ENCODE measurements at places on chromosomes 5 and 9.

GRCh38 chr9:15541872-15542271 is 11.0 kb upstream of the CCDC171 start:
- no peak for DNase-seq

- DNase-seq: no peak
Observed at GRCh38 chr5:155935723-155936122, 391.2 kb upstream of the SGCD start.

- no peak for DNase-seq
Observed at GRCh38 chr5:162360373-162360931, 292.9 kb downstream of the GABRG2 start.

DNA sequence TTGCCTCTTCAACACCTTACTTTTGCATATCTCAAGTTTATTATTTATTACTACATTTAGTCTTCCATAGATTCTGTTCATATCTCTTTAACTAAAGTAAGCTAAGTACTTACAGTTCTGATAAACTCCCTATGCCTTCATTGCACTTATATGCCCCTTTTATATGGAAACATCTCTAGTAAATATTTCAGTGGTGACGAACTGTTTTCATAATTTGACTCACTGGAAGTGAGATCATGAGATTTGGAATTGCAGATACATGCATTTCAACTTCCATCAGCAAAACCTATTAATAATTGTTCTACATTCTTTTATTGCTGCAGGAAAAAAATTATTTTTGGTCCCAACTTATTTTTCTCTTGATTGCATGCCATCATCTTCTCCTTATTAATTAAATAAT is 263.5 kb downstream of the CD180 start:
- DNase-seq: no peak

DNA sequence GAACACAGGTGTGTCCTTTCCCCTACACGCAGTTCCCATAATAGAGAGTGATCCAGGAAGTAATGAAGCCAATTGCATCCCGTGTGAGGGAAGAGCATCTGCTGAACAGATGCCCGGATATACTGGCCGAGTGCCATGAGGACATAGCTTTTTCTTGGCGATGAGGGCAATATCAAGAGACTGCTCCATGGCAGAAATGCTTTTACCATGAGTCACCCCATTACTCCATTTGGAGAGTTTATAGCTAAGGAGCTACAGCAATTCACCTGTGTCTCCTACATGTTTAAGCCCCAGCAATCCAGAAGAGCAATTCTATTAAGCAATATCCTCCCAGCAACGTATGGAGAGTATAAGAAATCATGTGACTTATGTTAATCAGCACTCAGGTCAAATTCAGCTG is 222.0 kb upstream of the KLF4 start:
- no peak for DNase-seq

- no peak for DNase-seq
Observed at GRCh38 chr5:32709750-32710549, 1.2 kb upstream of the NPR3 start.

GRCh38 chr5:126531543-126532120 is 63.4 kb downstream of the ALDH7A1 start:
- DNase-seq: no peak

GRCh38 chr9:79006546-79006945 is 565.2 kb upstream of the TLE4 start:
- DNase-seq: no peak

DNA sequence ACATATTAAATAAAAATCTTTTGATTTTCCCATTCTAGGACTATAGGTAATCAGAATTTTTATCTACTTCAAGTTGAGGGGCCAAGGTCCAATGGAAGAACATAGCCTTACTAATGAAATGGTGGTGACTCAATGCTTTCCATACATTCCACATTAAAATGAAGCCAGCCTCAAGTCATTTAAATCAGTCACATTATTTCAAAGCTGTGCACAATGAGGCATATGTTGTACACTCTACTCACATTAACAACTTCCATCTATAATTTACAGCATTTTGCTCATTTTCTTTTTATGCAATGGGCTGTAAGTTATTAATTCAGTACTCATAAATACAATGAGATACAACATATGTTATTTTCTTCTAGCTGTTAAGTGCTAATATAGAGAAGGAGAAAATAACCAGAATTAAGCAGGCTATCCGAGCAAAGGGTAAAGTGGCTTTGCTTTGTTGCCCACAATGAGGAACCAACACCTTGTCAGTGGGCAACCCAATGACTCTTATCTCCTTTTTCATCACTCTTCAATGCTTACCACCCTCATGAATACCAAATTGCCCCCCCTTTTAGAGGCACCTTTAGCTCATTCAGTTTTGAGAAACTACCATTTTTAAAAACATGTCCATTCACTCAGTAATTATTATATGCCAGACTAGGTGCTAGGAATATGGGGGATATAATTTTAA is 52.4 kb downstream of the TTLL11 start:
- no peak for DNase-seq

DNA sequence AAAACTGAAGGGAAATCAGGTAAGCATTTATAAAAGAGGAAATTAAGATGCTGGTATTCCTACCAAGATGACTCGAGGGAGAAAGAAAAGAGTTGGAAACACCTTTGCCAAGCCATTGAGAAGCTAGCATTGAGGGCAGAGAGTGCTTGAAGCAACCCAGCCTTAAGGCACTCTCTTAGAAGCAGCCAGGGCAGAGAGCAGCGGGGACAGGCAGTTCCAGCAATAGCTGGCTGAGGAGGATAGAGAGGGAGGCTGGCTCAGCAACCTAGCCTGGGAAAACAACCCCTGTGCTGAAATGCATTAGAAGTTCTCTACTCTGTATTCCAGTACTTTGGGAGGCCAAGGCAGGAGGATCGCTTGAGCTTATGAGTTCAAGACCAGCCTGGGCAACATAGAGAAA is 40.3 kb upstream of the HSPA9 start:
- no peak for DNase-seq

GRCh38 chr5:81230416-81230815 is 2.7 kb upstream of the CKMT2 start:
- DNase-seq: no peak

- DNase-seq: no peak
Observed at GRCh38 chr5:54881286-54882005, 103.9 kb downstream of the ESM1 start.

DNA sequence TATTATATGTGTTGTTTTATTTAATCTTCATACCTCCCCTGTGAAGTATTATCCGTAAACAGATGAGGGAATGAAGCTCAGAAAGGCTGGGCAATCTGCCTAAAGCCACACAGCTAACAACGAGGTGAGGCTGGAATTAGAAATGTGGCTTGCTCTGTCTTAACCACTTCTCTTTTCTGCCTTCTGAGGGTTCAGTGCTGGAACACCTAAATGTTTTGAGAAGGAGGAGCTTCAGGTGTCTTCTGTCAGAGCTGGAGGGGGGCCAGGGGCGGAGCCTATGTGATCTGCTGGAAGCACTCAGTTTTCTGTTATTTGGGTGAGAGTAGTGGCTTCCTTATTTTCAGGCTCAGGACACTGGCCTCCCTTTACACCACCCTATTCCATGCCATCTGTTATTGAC is 35.0 kb upstream of the ARAP3 start:
- no peak for DNase-seq

GRCh38 chr5:59361454-59361853 is 532.1 kb downstream of the PDE4D start:
- no peak for DNase-seq

DNA sequence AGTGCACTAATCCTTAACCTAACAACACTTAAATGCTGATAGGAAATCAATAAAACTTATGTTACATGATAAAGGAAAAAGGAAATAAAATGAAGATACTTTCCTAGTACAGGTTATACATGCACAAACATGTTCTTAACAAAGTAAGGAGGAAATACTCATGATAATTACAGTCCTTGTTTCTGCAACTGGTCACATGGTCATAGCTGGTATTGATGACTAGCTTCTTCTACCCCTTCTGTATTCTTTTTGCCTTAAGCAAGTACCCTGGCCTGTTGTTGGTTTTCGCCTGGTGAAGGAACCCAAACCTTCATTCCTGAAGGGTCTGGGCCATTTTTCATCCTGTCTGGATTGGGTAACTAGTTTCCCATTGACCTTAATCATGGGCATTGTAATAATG is 93.7 kb upstream of the FBN2 start:
- DNase-seq: no peak

- no peak for DNase-seq
Observed at GRCh38 chr5:121834021-121834420, 17.7 kb upstream of the FTMT start.

DNA sequence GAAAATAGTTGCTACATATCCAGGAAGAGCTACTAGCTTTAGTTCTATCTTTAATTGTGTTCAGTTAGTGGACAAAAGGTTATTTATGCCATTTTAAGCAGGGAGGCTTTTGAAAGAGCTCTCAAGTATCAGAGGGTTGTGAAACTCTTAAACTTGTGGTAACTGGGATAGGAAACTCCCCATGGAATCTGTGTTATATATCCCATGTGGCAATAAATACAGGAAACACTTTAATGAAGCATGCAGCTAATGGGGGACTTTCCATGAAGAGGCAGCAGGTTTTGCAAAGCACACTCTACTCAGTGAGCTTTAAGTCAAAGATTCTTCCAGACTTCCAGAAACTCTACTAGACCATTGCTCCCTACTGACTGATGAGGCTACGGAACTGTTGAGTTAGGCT is 805.0 kb upstream of the C9orf72 start:
- no peak for DNase-seq

GRCh38 chr9:107044872-107045271 is 181.9 kb downstream of the ZNF462 start:
- DNase-seq: no peak

DNA sequence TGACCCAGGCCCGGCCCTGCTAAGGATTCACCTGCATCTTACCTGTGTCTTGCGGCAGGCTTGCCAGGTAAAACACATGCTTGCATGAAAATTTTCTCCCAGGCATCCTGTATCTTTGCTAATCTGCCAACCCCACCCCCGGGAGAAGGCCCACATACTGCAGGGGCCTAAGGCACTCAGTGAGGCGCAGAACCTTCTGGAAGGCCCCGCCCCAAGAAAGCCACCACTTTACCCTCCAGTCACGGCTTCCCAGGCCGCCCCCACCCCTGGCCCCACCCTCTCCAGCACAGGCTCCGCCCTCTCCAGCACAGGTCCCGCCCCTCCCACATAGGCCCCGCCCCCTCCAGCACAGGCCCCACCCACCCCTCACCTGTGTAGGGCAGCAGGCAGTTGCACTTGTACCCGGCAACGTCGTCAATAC is 29.8 kb upstream of the SEC16A start:
- DNase-seq: no peak

DNA sequence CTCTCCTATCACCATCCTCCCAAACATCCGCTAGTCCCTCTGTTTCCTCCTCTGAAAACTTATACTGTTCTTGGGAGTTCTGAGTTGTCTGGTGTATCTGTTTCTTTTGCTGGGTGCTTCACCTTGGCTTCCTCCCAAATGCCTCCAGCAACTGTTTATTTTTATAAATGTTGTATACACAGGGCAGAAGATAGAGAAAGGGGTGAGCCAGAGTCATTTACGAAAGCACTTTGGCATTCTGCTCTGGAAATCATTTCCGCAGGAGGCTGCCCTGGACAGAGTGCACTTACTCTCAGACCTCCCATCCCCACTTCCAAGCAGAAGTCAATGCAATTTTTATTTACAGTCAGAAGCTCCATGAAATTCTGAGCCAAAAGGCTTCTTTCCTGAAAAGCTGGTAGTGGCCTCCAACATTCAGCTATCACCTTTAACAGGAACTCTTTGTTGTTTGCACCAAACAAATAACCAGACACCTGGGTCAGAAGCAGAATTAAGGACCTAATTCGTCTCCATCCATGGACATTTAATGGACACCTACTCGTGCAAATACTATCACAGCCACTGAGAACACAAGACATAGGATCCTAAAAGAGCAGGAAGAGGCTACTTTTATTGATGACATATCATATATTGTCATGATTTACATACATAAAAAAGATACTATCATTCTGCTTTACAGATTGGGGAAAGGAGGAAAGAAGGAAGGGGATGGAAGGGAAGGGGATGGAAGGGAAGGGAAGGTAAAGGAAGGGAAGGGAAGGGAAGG is 229.5 kb upstream of the PAPPA start:
- no peak for DNase-seq

GRCh38 chr9:89593727-89594427 is 10.9 kb upstream of the GADD45G start:
- no peak for DNase-seq

- DNase-seq: no peak
Observed at GRCh38 chr5:107952450-107952849, 281.7 kb upstream of the EFNA5 start.

GRCh38 chr9:2837915-2838314 is 6.0 kb downstream of the PUM3 start:
- no peak for DNase-seq

- DNase-seq: no peak
Observed at GRCh38 chr9:97572196-97572891, 60.8 kb downstream of the TSTD2 start.

- no peak for DNase-seq
Observed at GRCh38 chr5:67301285-67301903, 104.8 kb upstream of the CD180 start.

GRCh38 chr5:10276691-10277090 is 26.6 kb downstream of the CCT5 start:
- no peak for DNase-seq

DNA sequence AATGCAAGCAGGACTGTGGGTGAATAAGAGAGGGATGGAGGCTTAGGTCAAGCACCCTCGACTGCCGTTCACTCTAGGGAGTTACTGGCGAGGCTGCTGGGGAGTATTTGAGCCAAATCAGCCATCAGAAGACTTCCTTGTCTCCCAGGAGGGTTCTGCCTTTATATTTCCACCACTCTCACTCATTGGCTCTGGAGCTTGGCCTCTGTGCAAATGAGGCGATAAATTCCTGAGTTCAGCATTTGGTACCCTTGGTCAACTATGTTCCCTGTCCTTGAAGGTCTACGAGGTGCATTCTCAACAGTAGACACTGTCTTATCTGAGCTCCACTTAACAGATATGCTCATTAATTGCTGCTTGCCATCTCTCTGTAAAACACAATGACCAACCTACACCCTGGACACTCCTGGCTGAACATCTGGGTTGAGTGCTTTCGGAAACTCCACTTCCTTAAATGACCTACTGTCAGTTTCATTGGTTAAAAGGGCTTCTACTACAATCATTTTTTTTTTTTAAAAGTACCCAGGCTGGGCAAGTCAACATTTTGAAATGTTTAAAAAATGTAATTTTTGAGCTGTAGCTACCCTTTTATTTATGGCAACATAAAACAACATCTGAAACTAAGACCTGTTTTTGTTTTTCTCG is 153.2 kb downstream of the NTRK2 start:
- no peak for DNase-seq

GRCh38 chr9:127122176-127123063 is at the start of gene ANGPTL2:
Gene ANGPTL2, minus strand, starts transcription at chr9:127122635. Its CDS starts 13,904 bp downstream, at chr9:127108731.
- no peak for DNase-seq

- no peak for DNase-seq
Observed at GRCh38 chr9:130523921-130524320, 55.5 kb upstream of the FUBP3 start.

DNA sequence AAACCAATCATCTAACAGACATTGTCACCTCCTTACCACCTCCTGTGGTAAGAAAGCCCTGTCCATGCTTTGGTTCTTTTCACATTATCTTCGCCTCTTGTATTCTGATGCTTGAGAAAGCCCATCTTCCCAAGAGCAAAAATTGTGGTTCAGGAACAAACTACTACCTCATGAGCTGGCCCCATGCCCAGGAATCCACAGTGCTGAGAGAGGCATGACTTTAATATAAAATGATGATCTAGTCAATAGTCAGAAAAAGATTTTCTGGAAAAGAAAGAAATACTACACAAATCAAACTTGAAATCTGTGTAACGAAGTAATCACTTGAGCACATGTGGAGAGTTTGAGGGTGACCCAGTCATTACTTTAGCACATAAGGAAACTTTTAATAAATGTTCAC is 94.7 kb downstream of the FGF10 start:
- no peak for DNase-seq

GRCh38 chr5:178818094-178818493 is 41.7 kb upstream of the ZNF354B start:
- no peak for DNase-seq

Measured in activated CD8-positive, alpha-beta memory T cell treated with anti-CD3 and anti-CD28 coated beads for 1 hour (primary cell).